ENCODE measurements at places on chromosomes 5 and 9.

GRCh38 chr5:143248822-143249579 lies 154.5 kb downstream of the NR3C1 start:
- no peak for DNase-seq

DNA sequence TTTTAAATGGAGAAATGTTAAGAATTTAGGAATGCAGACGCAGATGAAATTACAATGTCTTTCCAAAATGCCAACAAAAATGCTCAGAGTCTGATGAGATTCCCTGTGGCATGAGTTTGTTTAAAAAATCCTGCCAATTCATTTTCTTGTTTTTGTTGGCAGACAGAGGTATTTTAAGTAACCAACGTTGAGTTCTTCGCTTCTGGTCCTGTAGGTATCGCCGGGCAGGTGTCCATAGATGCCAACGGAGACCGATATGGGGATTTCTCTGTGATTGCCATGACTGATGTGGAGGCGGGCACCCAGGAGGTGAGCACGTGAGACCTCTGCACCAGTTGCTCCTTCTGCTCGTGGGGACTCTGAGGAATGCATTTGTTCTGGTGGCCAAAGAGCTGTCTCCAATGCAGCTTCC lies 69.4 kb downstream of the NPR3 start:
- DNase-seq = no peak

DNA sequence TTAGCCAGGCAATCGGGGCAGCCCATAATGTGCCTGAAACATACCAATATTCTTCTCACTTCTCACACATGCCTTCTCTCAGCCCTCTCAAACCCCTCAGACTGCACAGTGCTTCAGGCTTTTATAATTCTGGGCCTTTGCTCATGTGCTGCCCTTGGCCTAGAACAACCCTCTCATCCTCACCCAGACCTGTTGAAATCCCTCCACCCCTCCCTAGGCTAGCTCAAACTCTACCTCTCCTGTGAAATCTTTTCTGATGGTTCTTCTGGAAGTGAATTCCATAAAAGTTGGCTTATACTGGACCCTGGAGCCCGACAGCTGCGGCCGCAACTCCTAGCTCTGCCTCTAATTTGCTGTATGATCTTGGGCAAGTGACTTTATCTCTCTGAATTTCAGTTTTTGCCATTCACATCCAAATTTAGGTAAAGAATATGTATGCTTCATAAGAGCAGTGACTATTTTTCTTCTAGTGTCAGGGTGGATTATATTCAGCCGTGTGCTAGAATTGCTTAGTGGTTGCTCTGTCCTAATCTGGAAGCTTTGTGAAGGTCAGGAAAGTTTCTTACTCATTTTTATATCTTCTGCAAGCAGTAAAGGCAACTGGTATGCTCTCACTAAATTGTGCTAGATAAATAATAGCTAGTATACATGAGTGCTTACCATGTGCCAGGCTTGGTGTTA lies 221.4 kb downstream of the MAPKAP1 start:
- no peak for DNase-seq

GRCh38 chr9:95084254-95084934 lies 233.1 kb downstream of the FANCC start:
- DNase-seq = no peak

- DNase-seq = no peak
These were observed 222.4 kb downstream of the NTRK2 start for GRCh38 chr9:84891924-84892323.

GRCh38 chr9:34524349-34524748 lies 1.6 kb upstream of the ENHO start:
- no peak for DNase-seq

DNA sequence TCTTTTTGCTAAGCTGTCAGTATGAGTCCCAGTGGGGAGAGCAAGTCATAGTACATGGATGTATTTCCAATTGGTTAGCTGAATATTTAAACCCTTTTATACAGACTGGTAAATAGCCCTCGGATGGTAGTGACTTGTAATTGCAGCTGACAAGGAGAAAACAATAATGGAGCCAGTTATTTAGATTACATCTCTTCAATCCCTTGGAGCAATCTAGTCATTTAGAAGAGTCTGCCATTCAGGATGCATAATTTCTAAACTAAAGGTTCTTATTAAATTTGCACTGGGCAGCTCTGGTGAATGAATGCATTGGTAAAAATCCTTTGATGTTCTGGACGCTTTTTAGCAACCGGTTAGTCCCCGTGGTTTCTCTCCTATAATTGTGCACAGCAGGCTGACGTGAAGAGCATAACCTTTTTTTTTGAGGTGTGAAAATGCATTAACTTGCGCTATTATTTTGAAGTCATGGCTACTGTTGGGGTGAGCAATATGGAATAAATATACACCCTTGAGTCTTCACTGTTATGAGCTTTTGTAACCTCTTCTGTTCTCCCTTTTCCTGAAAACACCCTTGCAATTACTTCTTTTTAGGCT lies 158.6 kb upstream of the CD180 start:
- no peak for DNase-seq

- no peak for DNase-seq
These were observed 6.4 kb upstream of the SLC2A8 start for GRCh38 chr9:127390563-127390962.

GRCh38 chr9:120705174-120705573 lies 9.1 kb downstream of the MEGF9 start:
- no peak for DNase-seq

- no peak for DNase-seq
These were observed 333.4 kb downstream of the ICE1 start for GRCh38 chr5:5755888-5756287.

- DNase-seq = no peak
These were observed 13.7 kb upstream of the SYK start for GRCh38 chr9:90787771-90788460.

- DNase-seq = no peak
These were observed 135.0 kb downstream of the NMUR2 start for GRCh38 chr5:152270096-152270495.

- DNase-seq = no peak
These were observed 45.4 kb upstream of the FBXW11 start for GRCh38 chr5:172051643-172052339.

DNA sequence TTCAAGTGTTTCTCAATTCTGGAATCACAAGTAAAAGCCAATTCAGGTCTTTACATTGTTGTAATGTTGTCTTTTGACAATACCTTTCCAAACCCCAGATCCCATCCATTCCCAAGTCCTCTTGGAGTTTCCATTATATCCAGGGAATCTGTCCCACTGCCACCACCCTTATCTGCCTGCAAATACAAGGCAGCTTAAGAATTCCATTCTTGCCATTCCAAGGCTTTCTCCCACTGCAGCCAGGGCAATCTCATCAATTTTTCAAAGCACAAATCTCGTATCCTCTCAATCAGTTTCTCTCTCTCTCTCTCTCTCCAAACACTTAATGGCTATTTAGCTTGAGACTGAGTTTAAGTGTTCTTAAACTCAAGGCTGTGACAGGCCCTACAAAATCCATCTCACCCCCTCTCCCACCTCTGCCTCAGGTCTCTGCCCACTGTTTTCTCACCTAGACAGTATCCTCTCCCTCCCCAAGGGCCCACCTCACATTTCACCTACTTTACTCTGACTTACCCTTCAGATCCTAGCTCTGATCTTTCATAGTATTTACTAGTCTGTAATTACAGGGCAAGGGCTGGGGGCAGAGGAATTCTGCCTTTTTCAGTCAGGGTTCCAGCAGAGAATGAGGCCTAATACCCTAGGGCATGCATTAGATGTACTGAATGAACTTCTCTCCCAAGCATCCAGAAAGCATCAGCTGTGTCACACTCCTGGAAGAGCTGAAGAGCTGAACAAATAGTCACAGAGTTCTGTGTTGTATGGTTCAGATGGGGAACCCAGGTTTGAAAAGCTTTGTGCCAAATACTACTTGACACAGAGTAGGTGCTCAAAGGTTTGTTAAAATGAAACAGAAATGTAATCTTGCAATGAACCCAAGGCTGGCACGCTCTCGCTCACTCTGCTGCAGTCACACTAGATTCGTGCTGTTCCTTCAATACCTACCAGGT lies 46.0 kb downstream of the RAPGEF1 start:
- no peak for DNase-seq

DNA sequence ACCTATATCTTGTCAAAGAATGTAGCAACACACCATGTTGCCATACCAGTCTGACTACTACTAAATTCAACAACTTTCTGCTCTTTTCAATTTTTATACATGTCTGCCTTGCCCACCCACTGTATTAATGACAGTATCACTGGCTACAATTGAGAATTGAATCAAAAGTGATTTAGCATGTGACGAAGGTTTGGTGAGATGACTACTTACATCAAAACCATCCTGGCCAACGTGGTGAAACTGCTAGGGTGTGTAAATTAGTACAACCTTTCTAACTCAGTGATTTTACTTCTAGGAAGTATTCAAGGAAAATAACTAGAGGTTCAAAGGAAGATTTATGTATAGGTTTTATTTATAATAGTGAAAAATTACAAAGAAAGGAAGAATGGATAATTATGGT lies 109.8 kb downstream of the UNC13B start:
- DNase-seq = no peak

DNA sequence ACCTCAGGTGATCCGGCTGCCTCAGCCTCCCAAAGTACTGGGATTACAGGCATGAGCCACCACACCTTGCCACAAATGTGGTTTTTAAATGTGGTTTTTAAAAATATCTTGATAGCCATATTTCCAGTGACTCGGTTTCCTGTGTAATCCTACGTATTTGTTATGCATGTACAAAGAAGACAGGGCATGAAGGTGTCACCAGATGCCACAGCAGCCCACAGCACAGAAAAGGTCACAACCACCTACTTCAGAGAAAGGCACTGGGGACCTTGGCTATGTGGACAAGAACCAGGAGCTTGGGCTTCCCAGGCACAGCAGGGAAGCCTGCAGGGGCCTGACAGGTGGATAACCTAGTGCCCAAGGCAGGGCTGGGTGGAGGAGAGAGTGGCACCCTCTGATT lies 38.0 kb downstream of the C9orf50 start:
- no peak for DNase-seq

DNA sequence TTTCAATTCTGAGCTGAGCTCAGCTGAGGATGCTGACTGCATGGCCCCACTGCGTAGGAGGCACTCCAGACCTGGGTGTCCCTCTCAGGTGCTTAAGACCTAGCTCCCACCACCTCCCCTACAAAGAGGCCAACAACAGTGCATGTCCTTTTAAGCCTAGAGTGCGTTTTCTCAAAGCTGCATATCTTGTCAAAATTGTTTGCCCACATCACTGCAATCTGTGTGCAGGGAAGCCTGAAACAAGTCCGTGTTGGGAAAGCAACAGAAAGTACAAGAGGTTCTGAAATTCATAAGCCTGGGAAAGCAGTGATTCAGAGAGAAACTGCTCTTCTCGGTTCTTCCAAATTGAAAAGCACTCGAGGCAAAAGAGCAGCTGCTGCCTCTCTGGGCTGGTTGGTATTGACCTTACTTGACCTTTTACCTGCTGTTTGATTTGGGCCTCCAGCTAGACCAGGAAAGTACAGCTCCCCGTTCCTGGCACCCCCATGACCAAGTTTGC lies 238.4 kb downstream of the NR2F1-AS1 start:
- DNase-seq = no peak

DNA sequence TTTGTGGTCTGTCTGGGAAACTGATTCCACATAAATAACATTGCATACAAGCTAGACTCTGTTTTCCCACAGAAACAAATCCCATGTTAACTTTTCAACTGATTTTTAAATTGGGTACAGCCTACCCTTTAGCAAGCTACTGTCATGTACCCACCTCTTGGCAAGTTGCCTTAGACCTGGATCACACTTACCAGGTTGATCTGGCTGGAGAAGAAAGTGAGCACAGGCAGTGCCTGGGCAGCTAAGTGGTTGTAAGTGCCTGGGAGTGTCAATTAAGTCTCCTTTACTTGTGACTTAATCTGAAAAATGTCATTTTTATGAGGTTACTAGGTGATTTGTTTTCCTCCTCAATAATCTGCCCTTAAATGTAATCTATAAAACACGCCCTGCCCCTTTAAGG lies 336.4 kb downstream of the ARL15 start:
- no peak for DNase-seq

GRCh38 chr9:14766299-14766698 lies 43.8 kb upstream of the CER1 start:
- DNase-seq = no peak

DNA sequence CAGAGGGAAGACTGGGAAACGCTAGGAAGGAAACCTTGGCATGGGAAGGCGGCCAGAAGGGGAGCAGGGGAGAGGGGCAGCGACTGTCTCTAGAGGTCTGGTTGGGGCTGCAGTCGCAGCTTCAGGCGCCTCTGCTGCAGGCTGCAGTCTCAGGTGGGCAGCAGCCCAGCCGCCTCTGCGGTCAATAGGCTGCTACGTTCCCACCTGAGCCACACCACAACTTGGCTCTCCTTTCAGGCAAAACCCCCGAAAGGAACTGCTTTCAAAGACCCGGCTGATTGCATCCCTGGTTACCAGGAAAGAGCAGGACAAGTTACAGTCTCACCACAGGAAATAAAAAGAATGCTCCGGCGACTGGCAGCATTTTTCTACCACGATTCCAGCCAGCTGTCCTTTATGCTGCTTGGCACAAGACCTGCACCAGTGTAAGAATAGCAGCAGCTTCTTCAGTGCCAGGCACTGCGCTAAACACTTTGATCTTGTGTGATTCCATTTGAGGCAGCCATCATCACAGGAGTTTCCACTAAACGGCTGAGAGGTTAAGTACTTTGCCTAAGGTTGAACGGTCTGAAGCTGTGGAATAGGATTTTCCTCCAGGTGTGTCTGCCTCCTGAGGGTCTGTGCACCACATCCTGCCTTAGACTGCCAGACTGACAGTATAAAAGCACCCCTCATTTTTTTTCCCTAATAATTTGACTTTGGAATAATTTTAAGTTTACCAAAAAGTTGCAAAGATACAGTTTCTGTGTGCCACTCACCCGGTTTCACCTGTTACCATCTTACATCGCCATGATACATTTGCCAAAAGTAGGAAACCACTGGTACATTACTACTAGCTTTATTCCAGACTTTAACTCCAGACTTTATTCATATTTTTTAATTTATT lies 7.5 kb downstream of the RPS14 start:
- no peak for DNase-seq

GRCh38 chr5:54415896-54416601 lies 39.5 kb upstream of the HSPB3 start:
- DNase-seq = no peak

DNA sequence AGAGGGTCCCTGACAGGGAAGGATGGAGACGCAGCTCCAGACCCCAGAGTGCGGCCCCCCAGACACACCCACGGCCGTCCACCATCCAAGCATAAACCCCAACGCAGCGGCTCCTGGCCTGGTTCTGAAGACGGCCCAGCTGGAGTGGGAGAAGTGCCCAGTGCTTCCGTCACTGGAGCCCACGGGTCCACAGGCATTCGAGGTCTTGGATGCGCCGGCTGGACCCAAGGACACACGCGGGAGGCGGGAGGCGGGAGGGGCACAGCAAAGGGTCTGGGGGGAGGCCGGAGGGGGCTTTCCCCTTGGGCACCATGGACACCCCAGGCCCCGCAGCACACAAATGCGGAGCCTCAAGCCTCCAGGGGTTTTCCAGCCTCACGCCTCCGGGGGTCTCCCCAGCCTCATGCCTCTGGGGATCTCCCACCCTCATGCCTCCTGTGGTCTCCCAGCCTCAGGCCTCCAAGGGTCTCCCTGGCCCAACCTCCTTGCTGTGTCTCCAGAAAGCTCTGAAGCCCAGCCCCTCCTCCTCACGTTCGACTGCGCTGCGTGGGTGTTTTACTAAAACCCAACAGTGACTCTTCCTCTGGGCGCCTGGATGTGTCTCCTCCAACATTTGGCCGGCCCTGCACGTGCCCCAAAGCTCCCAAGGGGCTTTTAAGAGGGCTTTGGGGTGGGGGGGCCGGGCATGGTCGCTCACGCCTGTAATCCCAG lies 15.2 kb downstream of the EXD3 start:
- DNase-seq = no peak

GRCh38 chr9:85505612-85506011 lies 236.1 kb downstream of the AGTPBP1 start:
- no peak for DNase-seq

- no peak for DNase-seq
These were observed 39.1 kb upstream of the SPATA31C2 start for GRCh38 chr9:88177371-88177770.

All from cardiac muscle cell (in vitro differentiated cells and primary cell).